Posterior vena cava (tissue), 2 donors: ENCODE measurements at places on chromosomes 16 and 17. TPM values are rescaled to one million over a fixed set of nuclear protein-coding genes. Genes with fewer than 3 reads are reported as not detected.

PLK1 gene
- 0.67 TPM for total RNA-seq

MMP28 gene
- 8.8 TPM for total RNA-seq

OR1F1 gene
- total RNA-seq, result not detected

GRCh38 chr17:18185832-18186626, 2.4 kb downstream of the ALKBH5 start:
- no peak for DNase-seq

GRCh38 chr17:35901631-35902175, 21.5 kb upstream of the CCL5 start:
- DNase-seq, result no peak

DNA sequence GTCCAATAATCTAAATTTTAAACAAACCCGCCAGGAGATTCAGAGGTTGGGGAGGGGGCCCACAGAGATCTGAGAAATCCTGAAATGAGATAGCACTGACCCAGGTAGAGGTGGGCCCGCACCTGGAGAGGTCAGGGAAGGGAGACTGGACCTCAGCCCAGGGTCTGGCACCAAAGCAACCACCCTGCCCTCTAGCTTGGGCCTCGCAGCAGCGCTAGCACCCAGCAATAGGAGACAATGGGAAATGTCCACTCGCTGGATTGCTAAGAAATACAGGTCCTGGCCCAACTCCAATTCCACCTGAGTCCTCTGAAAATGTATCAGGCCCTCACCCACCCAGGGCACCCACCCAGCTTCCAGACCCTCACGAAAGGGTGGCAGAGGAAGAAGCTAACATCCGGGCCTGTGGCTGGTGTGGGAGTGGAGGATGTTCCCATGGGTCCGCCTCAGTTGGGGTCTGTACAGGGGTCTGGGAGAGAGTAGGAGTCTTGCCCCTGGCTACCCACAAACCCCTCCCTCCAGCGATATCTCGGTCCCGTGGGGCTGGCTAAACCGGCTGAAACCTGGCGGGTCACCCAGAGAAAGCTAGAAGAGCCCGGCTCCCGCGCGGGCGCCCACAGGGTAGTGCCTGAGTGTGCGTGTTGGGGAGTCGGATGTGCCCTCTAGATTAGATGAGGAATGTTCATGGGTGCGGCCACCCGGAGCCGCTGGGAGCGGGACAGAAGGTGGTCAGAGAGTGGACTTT, 1.1 kb downstream of the PLLP start:
- no peak for DNase-seq
